ENCODE measurements at places on chromosomes 3 and 15. TPM values are rescaled to one million over a fixed set of nuclear protein-coding genes. Genes with fewer than 3 reads are reported as not detected.
A peak's percentile ranks its signal among the peaks of the same experiment; 100 is the strongest.

The MINAR1 gene
- 1.5 TPM for polyA plus RNA-seq

The HCLS1 gene
- polyA plus RNA-seq, result 7.6 TPM

GRCh38 chr15:23642413-23643044 is 5.1 kb downstream of the MAGEL2 start:
- peak; percentile 84 for DNase-seq

- no peak for DNase-seq
Observed at GRCh38 chr3:146156666-146157314, 4.2 kb downstream of the PLOD2 start.

- no peak for DNase-seq
Observed at GRCh38 chr15:78830514-78831228, 19.4 kb upstream of the ADAMTS7 start.

GRCh38 chr3:137771401-137772213 is 7.5 kb downstream of the SOX14 start:
- no peak for DNase-seq

GRCh38 chr3:36852071-36852470 is 87.7 kb upstream of the DCLK3 start:
- no peak for DNase-seq

DNA sequence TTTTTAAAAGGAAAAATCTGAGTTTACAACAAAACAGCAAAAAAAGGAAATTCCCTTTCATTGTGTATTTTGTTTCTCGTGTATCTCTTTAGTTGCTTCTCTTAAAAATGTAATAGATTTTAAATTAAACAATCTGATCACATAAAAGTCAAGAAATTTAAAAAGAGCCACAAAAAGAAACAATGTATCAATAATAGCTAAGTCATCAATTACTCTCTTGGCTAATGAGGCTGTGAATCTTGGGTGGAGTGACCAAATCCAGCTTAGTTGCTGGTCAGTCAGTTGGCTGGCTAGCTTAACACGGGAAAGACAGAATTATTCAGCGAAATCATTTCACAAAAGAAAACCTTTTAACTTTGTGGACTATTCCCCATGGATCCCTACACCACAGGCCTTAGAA is 3.2 kb downstream of the SFMBT1 start:
- no peak for DNase-seq
